ENCODE measurements at places on chromosomes 2 and 18.

GRCh38 chr18:22166069-22166950, 3.1 kb upstream of the GATA6 start:
- DNase-seq: no peak

DNA sequence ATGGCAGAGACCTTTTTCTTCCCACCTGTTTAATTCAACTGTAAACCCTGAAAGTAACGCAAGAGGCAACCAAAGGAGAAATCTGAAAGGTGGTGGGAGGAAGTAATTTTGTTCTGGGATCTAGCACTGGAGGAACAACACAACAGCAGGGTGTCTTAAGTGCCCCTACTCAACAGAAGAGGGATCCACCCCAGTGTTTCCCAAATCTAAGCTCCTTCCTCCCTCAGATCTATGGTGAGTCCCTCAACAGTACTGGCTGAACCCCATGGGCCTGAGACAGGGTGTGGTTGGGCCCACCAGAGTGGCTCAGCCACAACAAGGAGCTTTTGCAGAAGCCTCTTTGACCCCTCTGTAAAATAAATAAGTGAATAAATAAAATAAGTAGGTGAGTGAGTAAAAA, 790.3 kb downstream of the ERBB4 start:
- no peak for DNase-seq

GRCh38 chr2:203869223-203870042, 1.9 kb downstream of the CTLA4 start:
- no peak for DNase-seq

DNA sequence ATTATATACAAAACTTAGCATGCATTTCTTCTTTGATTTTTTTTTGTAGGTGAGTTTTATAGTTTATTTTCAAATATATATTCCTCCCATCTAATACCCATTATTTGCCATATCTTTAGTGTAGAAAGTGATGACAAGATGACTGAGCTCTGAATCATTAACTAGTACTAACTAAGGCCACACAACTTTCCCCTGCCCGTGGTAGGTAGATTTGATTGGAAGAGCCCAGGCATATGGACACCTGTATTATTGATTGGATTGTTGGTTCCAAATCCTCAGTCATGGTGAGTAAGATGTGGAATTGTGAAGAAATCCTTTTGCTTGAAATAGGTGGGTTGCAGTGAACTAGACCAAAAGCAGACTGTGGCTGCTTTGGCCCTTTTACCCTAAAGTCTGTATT, 54.8 kb downstream of the ABI2 start:
- DNase-seq: no peak

DNA sequence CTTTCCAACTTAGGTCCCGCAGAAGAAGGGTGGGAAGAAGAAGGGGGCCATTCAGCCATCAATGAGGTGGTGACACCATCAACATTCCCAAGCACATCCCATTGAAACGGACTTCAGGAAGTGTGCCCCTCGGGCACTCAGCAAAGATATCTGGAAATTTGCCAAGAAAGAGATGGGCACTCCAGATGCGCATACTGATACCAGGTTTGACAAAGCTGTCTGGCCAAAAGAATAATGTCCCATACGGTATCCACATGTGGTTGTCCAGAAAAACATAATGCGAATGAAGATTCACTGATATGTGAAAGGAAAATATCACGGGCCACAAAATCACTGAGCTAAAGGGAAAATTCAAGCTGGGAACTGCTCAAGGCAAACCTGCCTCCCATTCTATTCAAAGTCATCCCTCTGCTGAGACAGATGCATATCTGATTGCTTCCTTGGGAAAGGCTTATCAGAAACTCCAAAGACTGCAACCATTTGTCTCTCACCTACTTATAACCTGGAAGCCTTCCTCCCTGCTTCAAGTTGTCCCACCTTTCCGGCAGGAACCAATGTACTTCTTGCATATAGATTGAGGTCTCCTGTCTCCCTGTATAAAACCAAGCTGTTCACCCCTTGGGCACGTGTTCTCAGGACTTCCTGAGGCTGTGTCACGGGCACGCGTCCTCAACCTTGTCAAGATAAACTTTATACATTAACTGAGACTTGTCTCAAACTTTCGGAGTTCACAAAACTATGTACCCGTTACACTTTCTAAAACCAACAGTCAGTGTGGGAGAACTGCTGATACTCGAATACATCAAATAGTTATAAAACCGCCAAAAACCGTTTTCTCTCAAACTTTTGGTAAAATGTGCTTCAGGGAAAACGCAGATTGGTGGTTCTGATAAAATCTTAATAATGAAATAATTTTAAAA, 1.3 kb upstream of the PDK1 start:
- DNase-seq: no peak

DNA sequence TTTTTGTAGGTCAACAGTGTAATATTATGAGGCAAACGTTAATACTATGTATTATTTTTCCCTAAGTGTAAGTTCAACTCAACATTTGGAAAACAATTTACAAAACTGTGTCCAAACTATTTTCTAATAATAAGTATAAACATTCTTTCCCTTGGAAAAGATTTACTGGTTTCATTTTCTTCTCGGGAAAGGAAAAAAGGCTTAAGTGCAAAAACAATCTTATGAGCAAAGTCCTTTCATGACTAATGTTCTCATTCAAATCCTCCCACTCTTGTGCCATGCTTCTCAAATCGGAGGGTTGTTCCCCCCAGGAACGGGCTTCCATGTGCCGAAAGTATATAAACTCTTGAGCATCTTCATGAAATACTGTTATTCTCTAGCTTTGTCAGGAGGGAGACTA, 19.8 kb upstream of the L3MBTL4 start:
- no peak for DNase-seq

DNA sequence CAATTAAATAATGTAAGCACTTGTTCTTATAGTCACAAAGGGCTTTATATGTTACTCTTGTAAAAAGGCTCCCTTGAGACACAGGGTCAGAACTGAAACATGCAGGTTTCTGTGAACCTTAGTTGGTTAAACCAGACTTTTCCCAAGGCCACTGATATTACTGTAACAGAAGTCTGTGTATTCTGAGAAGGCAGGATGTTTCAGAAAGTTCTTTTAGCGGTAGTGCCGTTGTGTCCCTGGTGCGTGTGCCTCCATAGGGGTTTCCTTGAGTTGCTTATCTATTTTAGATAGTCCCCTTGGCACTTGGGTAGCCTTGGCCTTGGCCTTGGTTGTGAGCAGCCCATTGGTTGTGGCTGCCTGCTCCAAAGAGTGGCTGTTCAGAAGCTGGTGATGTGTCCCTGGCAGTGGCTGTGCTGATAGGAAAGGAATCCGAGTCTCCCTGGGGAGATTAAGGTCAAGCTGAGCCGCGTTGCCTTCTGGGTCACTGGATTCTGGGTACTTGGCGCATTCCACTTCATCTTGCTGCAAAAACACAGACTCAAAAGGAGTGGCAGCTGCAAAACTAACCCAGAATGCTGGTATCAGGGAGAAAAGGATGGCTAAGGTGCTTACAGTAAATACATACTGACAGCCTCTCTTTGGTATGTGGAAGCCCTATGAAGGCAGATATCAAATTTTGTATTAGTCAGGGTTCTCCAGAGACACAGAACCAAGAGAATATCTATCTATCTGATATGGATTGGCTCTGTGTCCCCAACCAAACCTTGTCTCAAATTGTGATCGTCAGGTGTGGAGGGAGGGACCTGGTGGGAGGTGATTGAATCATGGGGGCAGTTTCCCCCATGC, 69.7 kb downstream of the FHOD3 start:
- no peak for DNase-seq
